ENCODE measurements at places on chromosomes 3 and 15.
A peak's percentile ranks its signal among the peaks of the same experiment; 100 is the strongest.

DNA sequence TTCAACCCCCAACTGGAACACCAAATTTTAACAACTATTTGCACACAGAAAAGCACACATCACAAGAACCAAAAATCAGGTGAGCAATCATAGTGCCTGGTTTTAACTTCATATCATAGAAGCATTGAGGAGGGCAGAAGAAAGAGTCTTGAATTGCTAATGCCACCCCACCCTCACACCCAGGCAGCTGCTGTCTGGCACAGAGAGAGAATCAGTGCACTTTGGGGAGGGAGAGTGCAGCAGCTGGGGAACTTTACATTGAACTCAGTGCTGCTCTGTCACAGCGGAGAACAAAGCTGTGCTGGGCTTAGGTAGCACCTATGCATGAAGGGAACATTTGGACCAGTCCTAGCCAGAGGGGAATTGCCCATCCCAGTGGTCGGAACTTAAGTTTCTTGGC, 76.0 kb upstream of the KBTBD8 start:
- DNase-seq = no peak

GRCh38 chr15:40471105-40471807, 472 bp downstream of the CHST14 start:
- peak; percentile 17 for DNase-seq

GRCh38 chr3:194168994-194169393, 33.0 kb downstream of the HES1 start:
- DNase-seq = no peak

DNA sequence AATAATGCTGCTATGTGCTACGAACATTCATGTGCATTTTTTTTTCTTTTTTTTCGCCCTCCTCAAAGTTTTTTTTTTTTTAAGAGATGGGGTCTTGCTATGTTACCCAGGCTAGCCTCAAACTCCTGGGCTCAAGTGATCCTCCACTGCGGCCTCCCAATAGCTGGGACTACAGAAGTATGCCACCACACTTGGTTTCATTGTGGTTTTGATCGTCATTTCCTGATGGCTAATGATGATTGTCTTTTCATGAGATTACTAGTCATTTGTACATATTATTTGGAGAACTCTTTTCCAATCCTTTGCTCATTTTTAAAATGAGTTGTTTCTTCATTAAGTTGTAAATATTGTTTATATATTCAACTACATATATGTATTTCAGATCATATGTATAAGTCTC, 48.8 kb downstream of the FBXO22 start:
- peak; percentile 23 for DNase-seq

DNA sequence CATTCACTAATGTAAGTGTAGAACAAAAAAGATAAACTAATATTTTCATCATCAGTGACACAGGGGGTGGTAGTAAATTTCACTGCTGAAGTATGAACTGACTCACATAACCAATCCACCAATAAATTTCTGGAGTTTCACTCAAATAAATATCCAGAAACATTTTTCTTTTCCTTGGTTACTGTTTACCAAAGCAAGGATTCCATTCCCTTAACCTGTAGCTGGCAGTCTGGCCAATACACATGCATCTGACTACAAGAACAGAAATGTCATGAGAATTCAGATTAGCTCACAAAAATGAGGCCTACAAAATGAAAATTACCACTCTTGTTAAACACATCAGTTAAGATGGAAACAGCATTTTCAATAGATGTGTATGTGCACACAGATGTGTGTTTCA, 80.3 kb downstream of the STAG1 start:
- DNase-seq = no peak

DNA sequence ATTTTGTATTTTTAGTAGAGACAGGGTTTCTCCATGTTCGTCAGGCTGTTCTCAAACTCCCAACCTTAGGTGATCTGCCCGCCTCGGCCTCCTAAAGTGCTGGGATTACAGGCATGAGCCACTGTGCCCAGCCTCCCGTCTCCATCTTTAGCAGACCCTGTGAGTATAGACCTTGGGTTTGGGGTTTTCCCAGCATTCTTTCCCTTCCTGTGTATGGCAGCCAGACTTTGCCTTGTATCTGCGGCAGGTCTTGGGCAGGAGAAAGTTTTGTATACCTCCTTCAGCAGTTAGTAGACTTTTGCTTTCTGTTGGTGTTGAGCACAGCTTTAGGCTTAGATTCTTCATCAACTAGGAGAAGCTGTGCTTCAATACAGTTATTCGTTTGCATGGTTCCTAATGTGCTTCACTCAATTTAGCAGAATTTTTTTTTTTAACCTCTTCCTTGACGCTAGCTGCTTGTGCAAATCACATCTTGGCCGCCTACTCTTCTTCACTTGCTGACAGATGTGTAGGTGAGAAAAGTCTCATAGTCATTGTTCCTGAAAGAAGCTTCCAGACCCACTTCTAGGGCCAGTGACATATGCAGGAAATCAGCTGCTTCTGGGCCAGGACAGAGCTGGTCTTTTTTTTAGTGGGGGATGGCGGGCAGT, 38.4 kb downstream of the MAP2K1 start:
- DNase-seq = no peak

DNA sequence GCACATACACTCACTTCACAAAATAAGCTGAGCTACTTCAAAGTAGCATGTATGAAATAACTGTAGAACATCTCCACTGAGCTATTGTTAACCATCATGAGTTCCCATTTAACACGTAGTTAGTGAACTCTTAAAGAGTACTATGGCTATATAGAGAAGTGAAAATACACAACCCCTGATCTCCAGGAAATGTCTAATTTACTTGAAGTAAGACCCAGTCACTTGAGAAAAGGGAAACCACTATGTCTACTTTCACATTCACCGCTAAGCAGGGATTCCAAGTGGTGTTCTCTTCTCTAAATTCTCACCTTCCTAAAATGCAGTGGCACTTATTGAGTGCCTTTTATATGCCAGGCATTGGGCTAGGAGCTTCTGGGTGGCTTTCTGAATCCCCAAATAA, 35.0 kb upstream of the COLQ start:
- DNase-seq = peak; percentile 16

DNA sequence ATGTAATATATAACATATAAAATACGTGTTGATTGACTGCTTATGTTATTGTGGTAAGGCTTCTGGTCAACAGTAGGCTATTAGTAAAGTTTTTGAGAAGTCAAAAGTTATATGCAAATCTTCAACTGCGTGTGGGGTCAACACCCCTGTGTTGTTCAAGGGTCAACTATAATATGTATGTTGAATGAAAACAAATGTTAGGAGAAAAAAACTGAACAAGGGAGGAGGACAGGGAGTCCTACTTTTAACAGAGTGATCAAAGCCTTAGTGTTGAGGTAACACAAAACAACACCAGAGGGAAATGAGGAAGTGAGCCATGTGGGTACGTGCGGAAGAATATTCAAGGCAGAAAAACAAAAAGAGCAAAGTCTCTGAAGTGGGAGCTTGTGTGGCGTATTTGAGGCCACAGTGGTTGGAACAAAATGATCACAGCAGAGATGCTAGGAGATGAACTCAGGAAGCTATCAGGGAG, 62.5 kb downstream of the SFMBT1 start:
- DNase-seq = peak; percentile 48

DNA sequence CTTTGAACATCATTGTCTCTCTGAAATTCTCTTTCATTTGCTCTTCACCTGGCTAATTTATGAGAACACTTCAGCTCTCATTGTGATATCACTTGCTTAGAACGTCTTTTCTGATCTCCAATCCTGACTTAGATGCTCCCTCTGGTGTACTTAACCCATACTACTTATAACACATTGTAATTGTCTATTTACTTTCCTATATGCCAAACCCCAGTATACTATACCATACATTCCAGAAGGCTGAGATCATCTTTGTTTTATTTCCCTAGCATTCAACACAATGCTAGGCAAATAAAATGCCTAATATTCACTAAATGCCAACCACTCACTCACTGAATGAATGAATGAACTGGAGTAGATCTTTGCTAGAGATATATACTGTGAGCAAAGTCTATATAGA, 27.0 kb upstream of the PEX5L start:
- DNase-seq = no peak

GRCh38 chr15:56598991-56599390, 134.1 kb upstream of the MNS1 start:
- no peak for DNase-seq

GRCh38 chr3:60514866-60515265, 736.4 kb downstream of the FHIT start:
- DNase-seq = no peak

DNA sequence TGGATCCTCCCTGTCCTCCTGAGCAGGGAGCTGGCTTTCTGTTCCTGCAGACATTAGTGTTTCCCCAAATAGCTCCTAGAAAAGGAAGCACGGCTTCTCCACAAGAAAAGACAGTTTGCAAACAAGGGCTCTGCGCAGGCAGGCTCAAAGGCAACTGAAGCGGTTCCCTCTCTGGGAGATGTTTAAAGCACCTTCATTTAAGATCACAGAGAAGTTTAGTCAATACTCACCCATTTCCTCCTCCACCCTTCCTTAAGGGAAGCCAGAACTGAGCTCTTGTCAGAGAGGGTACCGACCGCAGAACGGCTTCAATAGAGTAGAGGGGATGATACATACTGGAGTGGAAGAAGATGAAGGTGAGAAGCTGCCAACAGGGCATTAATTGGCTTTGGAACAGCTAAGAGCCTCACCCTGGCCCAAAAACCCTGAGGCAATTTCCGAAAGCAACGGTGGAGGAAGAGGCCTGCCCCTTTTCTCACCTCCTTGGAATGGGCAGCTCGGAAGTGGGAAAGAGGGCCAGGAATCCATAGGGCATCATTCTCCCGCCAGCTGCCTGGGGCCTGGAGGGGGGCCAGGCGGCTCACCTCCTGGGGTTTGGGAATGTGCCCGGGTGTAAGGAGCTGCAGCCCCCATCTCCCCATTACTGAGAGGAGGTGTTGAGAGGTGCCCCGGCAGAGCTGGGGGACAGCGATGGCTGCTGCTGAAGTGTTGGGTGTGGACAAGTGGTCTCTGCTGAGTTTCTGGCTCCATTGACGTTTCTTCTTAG, 4.8 kb upstream of the EPHB3 start:
- no peak for DNase-seq

DNA sequence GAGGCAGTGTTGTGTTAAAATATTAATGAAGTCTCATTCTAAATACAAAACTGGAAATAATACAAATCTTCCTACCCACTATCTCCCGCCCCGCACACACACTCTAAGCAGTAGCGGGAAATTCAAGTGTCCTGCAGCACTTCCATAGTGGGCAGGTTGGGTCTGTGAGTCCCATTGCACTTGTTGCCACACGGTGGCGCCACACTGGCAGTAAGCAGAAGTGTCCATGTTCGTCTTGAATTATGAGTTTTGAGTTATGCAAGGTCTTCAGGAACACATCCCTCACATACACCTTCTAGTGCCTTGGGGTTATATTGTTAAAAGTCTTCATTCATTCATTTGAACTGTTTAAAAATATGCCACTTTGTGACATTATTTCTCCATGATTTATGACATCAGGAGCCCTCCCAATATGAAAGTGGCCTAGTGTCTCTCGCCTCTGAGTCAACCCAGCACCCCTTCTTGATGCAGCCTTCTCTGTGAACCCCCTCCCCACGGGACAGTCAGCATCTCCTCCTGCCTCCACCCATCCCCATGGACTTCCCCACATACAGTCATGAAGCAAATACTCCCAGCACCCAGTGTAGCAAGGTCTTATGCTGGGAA, 17.6 kb upstream of the CCDC174 start:
- DNase-seq = peak; percentile 87

- DNase-seq = no peak
These were observed 42.6 kb downstream of the TNK2 start for GRCh38 chr3:195865752-195866151.

- DNase-seq = no peak
These were observed 43.2 kb upstream of the ZNF148 start for GRCh38 chr3:125418306-125418705.

DNA sequence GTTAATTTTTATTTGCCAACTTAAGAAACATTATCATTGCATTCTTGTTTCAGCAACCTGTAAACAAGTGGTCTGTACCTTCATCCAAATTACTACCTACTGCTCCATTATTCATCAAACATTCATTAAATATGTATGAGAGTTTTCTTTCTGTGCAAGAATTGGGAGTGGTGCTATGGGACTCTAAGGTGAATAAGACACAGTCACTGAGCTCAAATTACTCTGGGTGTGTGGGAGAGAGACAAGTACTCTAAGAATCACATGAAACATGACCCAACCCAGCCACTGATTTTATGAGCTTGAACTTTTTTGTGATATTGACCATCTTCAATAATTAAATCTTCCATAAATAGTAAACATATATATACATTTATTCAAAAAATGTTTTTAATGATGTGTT, 227.2 kb upstream of the TP63 start:
- DNase-seq = no peak

- peak; percentile 24 for DNase-seq
These were observed 3.0 kb upstream of the TFDP2 start for GRCh38 chr3:142152384-142152783.

GRCh38 chr15:58240191-58240932, 102.2 kb downstream of the AQP9 start:
- no peak for DNase-seq

DNA sequence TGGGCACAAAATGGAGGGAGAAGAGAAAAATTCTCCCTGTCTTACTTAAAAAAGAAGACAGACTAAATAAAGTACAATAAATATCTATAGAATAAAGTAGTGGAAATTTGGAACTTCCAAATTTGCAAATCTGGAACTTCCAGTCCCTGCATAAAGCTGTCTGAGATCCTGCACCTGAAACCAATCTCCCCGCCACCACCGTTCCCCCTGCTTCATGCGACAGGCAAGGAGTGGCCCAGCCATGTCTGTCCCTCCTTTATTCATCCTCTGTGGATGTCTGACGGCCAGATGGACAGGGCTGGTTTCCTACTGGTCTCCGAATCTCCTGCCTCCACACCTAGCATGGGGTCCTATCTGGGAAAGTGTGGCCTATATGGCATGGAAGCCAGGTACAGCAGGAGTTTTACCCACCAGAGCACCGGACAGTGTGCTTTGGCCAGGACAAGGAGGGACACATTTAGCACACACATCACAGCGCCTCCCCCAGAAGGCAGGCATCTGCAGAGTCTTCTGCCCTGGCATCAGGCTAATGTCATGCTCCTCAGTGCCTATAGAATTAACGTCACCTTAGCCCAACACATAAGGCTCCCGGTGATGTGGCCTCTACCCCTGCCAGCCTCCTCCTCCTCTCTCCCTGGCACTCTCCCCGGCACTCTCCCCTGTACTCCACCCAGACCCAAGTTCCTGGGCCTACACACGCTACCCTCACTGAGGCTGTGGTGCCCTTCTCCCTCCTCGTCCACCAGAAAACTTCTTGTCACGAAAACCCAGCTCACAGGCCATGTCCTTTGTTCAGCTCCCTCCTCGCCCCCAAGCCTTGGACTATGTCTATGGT, 170.8 kb downstream of the XXYLT1 start:
- no peak for DNase-seq

GRCh38 chr3:194130807-194131589, 5.0 kb upstream of the HES1 start:
- DNase-seq = no peak

Measured in hematopoietic multipotent progenitor cell treated with erythropoietin and hydrocortisone succinate and interleukin-3 and kit ligand, for 6 days (in vitro differentiated cells).